ENCODE measurements at places on chromosomes 5 and 9. TPM values are rescaled to one million over a fixed set of nuclear protein-coding genes. Genes with fewer than 3 reads are reported as not detected.

SLC36A3 gene
- total RNA-seq = not detected

GABRA1 gene
- not detected for total RNA-seq

GLDC gene
- total RNA-seq = 2.6 TPM

FOXD4L4 gene
- total RNA-seq = 0.15 TPM

SHOC1 gene
- not detected for total RNA-seq

SEMA6A gene
- 1.5 TPM for total RNA-seq

CSF1R gene
- total RNA-seq = not detected

SLC44A1 gene
- total RNA-seq = 37.7 TPM

PCDHGB1 gene
- 0.62 TPM for total RNA-seq

AMBP gene
- not detected for total RNA-seq

NR2F1 gene
- total RNA-seq = 23.9 TPM

SEMA5A gene
- 0.04 TPM for total RNA-seq

FGF18 gene
- total RNA-seq = not detected

PCDHA6 gene
- not detected for total RNA-seq

TCERG1 gene
- 82.2 TPM for total RNA-seq

DBH gene
- not detected for total RNA-seq

SPAAR gene
- 24.8 TPM for total RNA-seq

NR4A3 gene
- total RNA-seq = 0.22 TPM

ARL14EPL gene
- total RNA-seq = 0.58 TPM

PCDHA1 gene
- not detected for total RNA-seq

IFNA4 gene
- total RNA-seq = not detected

DDX4 gene
- total RNA-seq = not detected

ASPN gene
- total RNA-seq = not detected

PDE6A gene
- not detected for total RNA-seq

RACK1 gene
- total RNA-seq = 2,029 TPM

GPR151 gene
- not detected for total RNA-seq

ERP44 gene
- 21.4 TPM for total RNA-seq

ZNF883 gene
- total RNA-seq = not detected

ZNG1C gene
- 31.5 TPM for total RNA-seq

LHX3 gene
- total RNA-seq = not detected

SMIM33 gene
- total RNA-seq = not detected

GMCL2 gene
- not detected for total RNA-seq

TAF1L gene
- total RNA-seq = not detected

TAS2R1 gene
- not detected for total RNA-seq

SAPCD2 gene
- total RNA-seq = 27.8 TPM

SLC9A3 gene
- 0.82 TPM for total RNA-seq

COL23A1 gene
- total RNA-seq = not detected

HACD4 gene
- 1.4 TPM for total RNA-seq

CAPSL gene
- total RNA-seq = not detected

KLHL3 gene
- total RNA-seq = 13.6 TPM

FAM169A gene
- 0.72 TPM for total RNA-seq

ZFP2 gene
- total RNA-seq = 0.75 TPM

IRX4 gene
- not detected for total RNA-seq

PLPP7 gene
- 0.83 TPM for total RNA-seq

ZNF366 gene
- total RNA-seq = 4.6 TPM

C9orf85 gene
- 11.3 TPM for total RNA-seq

GPX3 gene
- 3.5 TPM for total RNA-seq

TRPM3 gene
- 0.33 TPM for total RNA-seq
